ENCODE measurements at places on chromosomes 11 and 22. TPM values are rescaled to one million over a fixed set of nuclear protein-coding genes. Genes with fewer than 3 reads are reported as not detected.

The PTPRCAP gene
- polyA plus RNA-seq: 8.0 TPM

The HEPHL1 gene
- polyA plus RNA-seq: not detected

The MPZL2 gene
- 23.1 TPM for polyA plus RNA-seq

The VWA5A gene
- 10.7 TPM for polyA plus RNA-seq

The RPL27A gene
- polyA plus RNA-seq: 4,083 TPM

The FAM111B gene
- polyA plus RNA-seq: 0.15 TPM

The ACTN3 gene
- 0.15 TPM for polyA plus RNA-seq

The OR51T1 gene
- polyA plus RNA-seq: not detected

The GAB4 gene
- polyA plus RNA-seq: not detected

The PTPN5 gene
- polyA plus RNA-seq: 1.8 TPM

The ASCL2 gene
- not detected for polyA plus RNA-seq

The ZFTA gene
- polyA plus RNA-seq: 13.8 TPM

The HBG2 gene
- not detected for polyA plus RNA-seq

The TNNI2 gene
- polyA plus RNA-seq: 1.5 TPM

The MRGPRE gene
- not detected for polyA plus RNA-seq

The SLC2A11 gene
- polyA plus RNA-seq: 10.3 TPM

The IFITM2 gene
- 208 TPM for polyA plus RNA-seq

The ME3 gene
- polyA plus RNA-seq: 7.6 TPM

The CD59 gene
- polyA plus RNA-seq: 93.3 TPM

The OR8D4 gene
- not detected for polyA plus RNA-seq

The TAF1D gene
- 102 TPM for polyA plus RNA-seq

The DRICH1 gene
- polyA plus RNA-seq: 0.18 TPM

The OSBPL5 gene
- 25.3 TPM for polyA plus RNA-seq

The KDM4D gene
- 0.65 TPM for polyA plus RNA-seq

The OR10G8 gene
- polyA plus RNA-seq: not detected

The APOA1 gene
- polyA plus RNA-seq: 0.45 TPM

The MYEOV gene
- polyA plus RNA-seq: 0.79 TPM

The RPLP2 gene
- 2,898 TPM for polyA plus RNA-seq

The SAMM50 gene
- 55.3 TPM for polyA plus RNA-seq

The UFD1 gene
- polyA plus RNA-seq: 73.8 TPM

The WBP2NL gene
- polyA plus RNA-seq: 1.1 TPM

The CHID1 gene
- polyA plus RNA-seq: 51.9 TPM

The BTBD18 gene
- polyA plus RNA-seq: not detected

The FAM76B gene
- 7.5 TPM for polyA plus RNA-seq

The OR51B2 gene
- polyA plus RNA-seq: not detected

The OR52E8 gene
- not detected for polyA plus RNA-seq

The PHOX2A gene
- polyA plus RNA-seq: not detected

The EMID1 gene
- 5.9 TPM for polyA plus RNA-seq

The TSSK2 gene
- polyA plus RNA-seq: 0.07 TPM

The F2 gene
- polyA plus RNA-seq: not detected

The OR10A6 gene
- polyA plus RNA-seq: not detected

The ASPHD2 gene
- 0.67 TPM for polyA plus RNA-seq

The MUC2 gene
- polyA plus RNA-seq: 0.31 TPM

The DDTL gene
- 3.1 TPM for polyA plus RNA-seq

The YPEL1 gene
- polyA plus RNA-seq: 2.9 TPM

Measured in adipose tissue (tissue), 3 donors.